ENCODE measurements at places on chromosomes 16 and 17.

GRCh38 chr16:62939687-62940086 is 903.4 kb upstream of the CDH8 start:
- DNase-seq: no peak

DNA sequence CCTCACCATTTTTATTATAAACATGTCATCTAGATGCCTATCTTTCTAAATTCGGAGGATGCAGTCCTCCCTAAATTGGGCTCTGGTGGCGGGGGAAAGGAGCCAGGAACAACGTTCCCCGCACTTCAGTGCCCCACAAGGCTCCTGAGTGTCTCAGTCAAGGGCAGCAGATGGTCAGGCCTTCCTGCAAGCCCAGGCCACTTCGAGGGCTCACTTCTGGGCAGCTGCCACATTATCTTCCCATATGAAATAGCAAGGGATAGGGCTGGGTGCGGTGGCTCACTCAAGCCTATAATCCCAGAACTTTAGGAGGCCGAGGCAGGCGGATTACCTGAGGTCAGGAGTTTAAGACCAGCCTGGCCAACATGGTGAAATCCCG is 32.3 kb downstream of the FBXO31 start:
- DNase-seq: no peak

DNA sequence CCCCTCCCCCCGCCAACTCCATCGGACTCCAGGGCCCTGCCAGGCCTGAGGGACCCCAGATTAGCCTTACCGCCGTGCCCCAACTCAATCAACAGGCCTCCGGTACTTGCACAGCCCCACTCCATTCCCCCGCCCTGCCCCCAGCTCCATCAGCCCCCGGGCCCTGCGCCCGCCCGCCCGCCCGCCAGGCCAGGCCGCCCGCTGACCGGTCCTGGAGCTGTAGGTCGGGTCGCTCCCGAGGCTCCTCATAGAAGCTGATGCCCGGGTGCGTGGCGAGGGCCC is 308 bp downstream of the GTF3C1 start:
- DNase-seq: no peak

- DNase-seq: no peak
These were observed 15.7 kb downstream of the NOL11 start for GRCh38 chr17:67733449-67733848.

- DNase-seq: no peak
These were observed 17.7 kb downstream of the ADCY9 start for GRCh38 chr16:4098501-4098900.

- DNase-seq: no peak
These were observed 9.6 kb upstream of the FBF1 start for GRCh38 chr17:75950421-75950820.

DNA sequence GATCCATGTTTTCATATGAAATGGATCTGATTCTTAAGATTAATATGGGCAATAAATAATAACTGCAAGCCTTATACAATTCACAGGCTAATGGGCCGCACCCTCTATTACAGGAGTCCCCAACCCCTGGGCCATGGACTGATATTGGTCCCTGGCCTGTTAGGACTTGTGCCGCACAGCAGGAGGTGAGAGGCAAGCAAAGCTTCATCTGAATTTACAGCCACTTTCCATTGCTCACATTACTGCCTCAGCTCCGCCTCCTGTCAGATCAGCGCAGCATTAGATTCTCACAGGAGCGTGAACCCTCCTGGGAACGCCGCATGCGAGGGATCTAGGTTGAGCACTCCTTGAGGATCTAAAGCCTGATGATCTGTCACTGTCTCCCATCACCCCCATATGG is 26.8 kb downstream of the METTL16 start:
- DNase-seq: no peak

- no peak for DNase-seq
These were observed 14.6 kb downstream of the HOXB1 start for GRCh38 chr17:48515925-48516900.

- peak; percentile 75 for DNase-seq
These were observed 1.8 kb upstream of the RBFOX3 start for GRCh38 chr17:79612468-79613194.

- DNase-seq: no peak
These were observed 424.0 kb downstream of the SHISA9 start for GRCh38 chr16:13325396-13325795.

DNA sequence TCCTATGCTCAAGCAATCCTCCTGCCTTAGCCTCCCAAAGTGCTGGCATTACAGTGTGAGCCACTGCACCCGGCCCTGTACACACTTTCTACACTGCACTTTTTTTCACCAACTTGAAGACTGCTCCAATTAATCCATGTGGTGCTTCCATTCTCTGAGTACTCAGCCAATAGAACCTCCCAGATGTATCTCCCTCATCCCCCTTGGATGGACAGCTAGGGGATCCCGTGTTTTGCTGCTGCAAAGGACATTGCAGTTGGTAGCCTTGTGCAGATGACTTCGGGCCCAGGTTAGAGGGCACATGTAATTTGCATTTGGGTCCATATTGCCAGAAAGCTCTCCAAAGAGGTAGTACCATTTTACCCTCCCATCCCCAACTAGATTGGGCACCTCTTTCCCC is 59.9 kb downstream of the SREBF1 start:
- DNase-seq: no peak

- peak; percentile 76 for DNase-seq
These were observed 20.7 kb downstream of the TRAP1 start for GRCh38 chr16:3696425-3697218.

GRCh38 chr17:864315-864714 is 82.2 kb downstream of the MRM3 start:
- DNase-seq: peak; percentile 85

DNA sequence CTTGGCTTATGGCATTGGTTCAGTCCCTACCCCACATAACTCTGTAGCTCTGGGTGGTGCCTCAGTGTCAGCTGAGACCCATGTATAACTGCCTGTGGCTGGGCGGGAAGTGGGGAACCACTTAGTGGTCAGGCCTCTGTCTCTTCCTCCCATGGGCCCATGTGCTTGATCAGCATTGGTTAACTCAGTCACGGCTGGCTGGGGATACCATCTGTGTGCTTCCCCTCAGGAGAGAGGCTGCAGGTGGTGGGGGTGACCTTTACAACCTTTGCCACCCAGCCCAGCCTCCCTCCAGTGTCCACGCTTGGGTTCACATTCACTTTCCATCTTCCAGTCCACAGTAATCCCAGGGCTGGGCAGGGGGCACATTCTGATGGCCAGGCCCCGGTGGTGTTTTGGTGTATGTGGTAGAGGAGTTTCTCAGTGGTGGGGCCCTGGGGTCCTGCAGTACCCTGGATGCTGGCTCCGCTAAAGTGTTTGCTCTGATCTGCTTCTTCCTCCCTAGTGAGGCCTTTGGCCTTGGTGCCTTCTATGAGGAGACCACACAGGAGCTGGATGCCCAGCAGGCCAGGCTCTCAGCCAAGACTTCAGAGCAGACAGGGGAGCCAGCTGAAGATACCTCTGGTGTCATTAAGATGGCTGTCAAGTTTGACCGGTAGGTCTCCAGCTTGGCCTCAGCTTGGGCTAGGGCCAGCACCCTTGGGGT is 10.2 kb upstream of the NFATC3 start:
- peak; percentile 84 for DNase-seq

DNA sequence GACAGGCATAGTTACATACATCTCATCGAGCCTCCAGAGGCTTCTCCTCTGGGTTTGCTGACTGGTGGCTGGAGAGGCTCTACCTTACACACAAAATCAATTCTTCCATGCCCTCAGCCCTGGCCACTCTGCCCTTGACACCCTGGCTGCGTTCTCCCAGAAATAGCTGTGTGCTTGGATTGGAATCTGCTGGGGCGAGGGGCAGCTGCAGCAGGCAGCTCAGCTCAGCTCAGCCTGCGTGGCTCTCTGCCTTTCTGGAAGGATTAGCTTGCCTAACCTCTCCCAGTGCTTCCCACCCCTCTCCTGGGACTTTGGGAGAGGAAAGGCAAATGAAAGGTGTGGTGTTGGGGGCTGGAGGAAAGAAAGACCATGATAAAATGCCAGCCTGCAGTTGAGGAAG is 216.1 kb downstream of the ENGASE start:
- no peak for DNase-seq

GRCh38 chr17:42438600-42439567 is 15.8 kb upstream of the CAVIN1 start:
- peak; percentile 61 for DNase-seq

GRCh38 chr16:14523632-14524031 is 106.4 kb downstream of the PARN start:
- DNase-seq: no peak

- DNase-seq: peak; percentile 75
These were observed 188.6 kb upstream of the PSMD7 start for GRCh38 chr16:74107795-74108610.

DNA sequence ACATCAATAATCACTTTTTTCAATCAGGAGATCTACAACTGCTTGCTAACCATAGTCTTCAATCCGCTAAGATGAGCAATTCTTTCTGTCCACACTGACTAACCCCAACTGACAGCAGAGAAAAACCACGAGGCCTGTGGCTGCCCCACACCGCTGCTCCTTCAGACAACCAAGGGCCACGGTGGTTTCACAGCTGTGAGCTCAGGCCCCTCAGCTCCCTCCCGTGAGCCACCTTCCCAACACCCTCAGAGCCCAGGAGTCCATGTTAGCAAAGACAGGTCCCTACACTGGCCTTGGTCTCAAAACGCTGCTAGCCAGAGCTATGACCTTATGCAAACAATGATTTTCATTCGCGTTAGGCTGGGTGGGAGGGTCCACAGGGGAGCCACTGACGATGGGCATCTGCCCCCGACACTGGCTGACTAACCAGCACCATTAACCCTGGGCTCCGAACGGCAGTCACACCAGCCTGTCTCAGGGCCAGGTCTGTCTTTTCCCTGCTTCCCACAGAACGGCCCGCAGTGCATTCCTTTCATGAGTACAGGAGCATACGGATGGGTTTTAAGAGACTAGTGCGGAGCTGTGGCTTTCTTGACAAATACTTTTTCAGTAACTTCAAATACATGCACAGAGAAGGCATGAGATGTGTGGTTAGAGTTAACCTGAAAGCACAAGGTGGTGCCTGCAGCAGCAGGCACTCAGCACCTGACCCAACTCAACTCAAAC is 67.3 kb downstream of the ANKRD11 start:
- no peak for DNase-seq

- DNase-seq: no peak
These were observed 14.8 kb upstream of the WFDC1 start for GRCh38 chr16:84279881-84280280.

DNA sequence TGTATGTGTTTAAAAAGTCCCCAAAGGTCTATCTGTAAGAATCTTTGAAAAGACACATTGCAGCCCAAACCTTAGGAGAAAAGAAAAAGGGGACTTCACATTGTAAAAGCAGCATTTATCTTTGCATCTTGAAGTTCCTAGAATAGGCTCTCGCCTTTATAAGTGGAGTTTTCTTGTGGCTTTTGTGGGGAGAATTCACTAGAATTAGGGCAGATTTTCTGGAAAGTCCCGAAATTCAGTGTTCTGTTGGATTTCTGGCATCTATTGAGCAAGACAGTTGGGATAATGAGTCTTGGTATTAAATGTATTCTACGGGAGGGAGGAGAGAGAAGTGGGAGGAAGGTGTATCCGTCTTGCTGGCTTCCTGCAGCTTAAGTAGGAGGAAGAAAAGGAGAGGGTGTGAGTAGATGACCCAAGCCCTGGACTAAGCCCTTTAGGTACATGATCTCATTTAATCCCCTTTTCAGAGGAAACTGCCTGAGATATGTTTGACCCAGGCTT is 62.6 kb downstream of the PRKCA start:
- no peak for DNase-seq

DNA sequence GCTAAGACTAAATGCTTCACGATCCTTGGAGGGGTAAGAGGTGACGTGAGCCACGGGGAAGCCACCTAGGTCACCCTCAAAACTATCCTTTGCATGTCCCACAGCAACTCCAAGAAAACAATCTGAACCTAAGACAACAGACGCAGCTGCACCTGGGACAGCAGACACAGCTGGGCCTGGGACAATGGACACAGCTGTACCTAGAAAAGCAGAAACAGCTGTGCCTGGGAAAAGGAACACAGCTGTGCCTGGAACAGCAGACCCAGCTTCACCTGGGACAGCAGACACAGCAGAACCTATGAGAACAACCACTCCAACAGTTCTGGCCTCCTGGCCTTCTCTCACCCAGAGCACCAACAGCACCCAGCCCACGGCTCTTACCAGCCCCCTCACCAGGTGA is 11.7 kb upstream of the CD300LD start:
- no peak for DNase-seq

DNA sequence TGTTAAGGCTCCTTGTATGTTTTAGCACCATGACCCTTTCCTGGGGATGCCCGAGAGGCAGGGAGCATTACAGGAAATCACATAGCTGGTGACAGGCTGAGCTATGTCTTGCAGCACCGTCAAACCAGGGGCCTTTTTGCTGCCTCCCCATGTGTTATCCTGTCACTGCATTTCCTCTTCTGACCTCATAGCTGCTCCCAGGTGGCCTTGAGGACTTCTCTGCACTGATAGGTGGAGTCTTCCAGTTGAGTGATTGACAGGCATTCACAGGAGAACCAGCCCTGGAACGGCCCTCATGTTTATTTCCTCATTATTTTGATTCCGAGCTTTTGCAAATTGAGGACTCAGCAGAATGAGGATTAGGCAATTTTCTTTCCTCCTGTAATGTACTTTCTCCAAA is 349.6 kb downstream of the HAPSTR1 start:
- DNase-seq: no peak
